Upper lobe of left lung (tissue), 6 donors: ENCODE measurements at places on chromosomes 4 and X. TPM values are rescaled to one million over a fixed set of nuclear protein-coding genes. Genes with fewer than 3 reads are reported as not detected.

- no peak for DNase-seq
Measured at GRCh38 chr4:38166082-38166481, 205.9 kb downstream of the PTTG2 start.

- DNase-seq = no peak
Measured at GRCh38 chrX:147322496-147322895, 508.0 kb upstream of the CXorf51A start.

XAGE2 gene
- total RNA-seq = 2.7 TPM

DNA sequence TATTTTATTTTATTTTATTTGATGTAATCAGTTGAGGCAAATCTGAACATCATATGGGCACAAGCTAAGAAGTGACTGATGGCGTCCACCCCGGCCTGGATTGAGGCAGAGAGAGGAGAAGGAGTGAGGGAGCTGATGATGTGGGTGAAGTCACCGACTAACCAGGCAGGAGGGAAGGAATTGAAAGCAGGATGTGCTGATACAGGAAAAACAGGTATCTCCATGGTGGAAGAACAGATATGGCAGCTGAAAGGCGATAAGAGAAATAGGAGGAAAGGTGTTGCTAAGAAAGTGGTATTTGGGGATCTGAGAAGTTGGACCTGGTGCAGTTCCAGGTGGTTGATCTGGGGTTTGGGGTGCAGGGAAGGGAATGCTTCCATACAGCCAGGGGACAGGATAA, 37.6 kb upstream of the GYPB start:
- DNase-seq = no peak

DNA sequence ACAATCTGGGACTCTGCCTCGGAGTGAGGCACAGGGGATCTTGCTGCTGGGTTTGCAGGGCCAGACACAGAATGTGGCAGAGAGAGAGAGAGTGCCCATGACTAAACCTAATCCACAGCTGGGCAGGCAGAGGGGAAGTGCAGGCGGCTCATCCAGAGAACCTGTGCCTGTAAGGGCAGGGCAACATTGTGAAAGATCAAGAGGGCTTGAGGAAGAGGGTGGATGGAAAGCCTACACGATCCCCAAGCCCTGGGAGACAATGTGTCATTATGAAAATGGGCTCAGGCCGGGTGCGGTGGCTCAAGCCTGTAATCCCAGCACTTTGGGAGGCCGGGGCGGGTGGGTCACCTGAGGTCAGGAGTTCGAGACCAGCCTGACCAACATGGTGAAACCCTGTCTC, 40.6 kb upstream of the TENM3 start:
- DNase-seq = no peak

DNA sequence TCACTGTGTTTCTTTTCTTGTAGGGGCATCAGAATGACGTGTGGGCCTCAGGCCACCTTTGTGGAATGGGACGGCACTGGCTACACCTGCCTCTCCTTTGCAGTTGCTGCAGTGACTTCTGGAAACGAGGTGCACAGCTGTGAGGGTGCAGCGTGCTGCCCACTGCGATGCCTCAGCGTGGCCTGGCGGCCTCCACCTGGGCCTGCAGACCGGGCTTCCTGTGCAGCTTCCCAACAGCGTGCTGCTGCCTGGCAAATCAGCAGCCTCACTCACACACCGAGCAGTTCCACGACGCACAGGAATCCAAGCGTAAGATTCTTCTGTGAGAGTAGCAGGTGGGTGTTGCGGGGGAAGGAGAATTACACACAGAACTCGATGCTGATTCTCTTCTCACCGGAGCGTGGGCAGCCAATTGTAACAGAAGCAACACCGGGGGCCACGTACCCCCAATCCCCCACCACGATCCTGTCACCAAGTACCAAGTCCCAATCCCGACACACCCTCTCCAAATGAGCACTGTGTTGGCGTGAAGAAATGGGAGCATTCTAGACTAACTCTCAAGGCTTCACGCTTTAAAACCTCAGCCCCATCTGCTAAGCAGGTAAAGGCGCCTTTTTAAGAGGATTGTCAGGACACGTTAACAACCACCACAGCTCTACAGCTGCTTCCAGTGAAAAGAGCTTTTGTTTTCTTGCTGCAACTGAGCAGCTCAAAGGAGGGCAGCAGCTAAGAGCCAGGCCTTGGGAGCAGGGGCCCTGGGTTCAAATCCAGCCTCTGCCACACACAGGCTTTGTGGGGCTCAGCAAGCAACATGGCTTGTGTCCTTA, 16.9 kb downstream of the WDR1 start:
- DNase-seq = no peak

DNA sequence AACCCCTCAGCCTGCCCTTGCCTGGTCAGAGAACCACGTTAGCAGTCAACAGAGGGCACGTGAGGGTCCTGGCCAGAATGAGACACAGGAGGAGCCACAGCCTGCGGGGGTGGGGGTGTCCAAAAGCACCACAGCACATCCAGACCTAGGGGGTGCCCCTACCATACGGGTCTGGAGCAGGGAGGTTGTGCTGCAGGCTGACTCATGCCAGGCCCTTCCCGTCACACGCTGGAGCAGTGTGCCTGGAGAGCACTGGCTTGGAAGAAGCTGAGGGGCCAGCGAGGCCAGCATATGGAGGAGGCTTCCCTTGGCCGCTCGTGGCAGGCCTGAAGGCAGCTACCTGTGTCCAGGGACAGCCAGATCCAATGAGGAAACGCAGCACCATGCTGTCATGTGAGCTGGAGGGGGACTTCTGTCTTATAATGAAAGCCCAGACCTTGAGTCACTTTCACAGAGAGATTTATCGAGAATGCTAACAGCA, 1.5 kb upstream of the IRAK1 start:
- DNase-seq = no peak

NXF2 gene
- total RNA-seq = not detected

FAM9B gene
- total RNA-seq = not detected

DNA sequence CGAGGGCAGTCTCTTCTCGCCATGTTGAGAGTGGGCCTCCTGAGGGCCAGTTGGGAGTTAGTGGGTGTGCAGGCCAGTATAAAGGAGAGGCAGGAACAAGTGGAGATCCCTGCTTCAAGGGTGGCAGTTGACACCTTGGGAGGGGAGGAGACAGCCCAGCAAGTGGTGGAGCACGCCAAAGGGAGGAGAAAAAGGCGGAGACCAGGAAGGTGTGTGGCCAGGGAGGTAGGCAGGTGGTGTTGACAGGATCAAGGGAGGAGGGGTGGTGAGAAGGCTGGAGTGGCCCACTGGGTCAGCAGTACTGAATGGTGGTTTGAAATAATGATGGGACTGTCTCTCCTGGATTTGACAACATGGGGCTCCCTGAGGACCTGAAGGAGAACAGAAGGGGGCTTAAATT, 32.6 kb downstream of the ZNF185 start:
- DNase-seq = no peak

HSFX2 gene
- not detected for total RNA-seq

DNA sequence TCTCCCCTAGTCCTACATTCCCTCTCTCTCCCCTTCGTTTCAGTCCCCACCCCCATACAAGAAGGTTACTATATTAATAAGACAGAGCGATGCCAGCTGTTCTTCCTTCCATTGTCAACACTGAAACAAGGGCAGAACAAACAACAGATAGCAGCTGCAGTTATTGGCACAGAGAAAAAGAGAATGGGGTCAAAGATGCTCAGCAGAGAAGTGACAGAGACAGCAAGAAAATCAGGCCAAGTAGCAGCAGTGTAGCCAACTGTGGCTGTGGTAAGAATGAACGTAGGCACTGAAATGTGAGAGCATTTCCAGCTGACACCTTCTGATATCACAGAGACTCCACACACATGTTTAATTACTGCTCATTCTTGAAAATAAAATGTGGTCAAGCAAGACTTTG, 641.8 kb downstream of the FSTL5 start:
- DNase-seq = no peak

GRCh38 chr4:101415962-101416361, 68.6 kb upstream of the PPP3CA start:
- DNase-seq = peak; percentile 52

DNA sequence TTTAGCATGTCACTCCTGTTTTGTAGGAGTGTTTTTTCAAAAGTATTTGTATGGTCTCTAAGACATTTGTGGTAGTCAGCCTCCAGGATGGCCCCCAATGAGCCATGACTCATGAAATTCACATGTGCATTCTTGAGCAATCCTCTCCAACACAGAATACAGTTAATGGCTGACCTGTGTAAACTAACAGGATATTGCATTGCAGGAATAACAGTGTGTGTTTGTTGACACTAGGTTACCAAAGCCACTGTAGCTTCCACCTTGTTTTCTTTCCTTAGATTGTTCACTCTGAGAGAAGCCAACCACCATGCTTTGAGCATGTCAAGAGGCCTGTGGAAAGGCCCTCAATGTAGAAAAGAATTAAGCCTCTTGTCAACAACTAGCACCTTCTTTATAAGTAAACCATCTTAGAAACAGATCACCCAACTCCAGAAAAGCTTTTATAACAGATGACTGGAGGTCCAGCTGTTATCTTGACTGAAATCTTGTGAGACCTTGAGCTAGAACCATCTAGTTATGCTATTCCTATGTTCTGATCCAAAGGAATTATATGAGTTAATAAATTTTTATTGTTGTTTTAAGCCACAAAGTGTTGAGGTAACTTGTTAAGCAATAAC, 28.5 kb downstream of the TBCK start:
- DNase-seq = no peak

- DNase-seq = no peak
Measured at GRCh38 chrX:129557844-129558480, 17.9 kb downstream of the OCRL start.

DNA sequence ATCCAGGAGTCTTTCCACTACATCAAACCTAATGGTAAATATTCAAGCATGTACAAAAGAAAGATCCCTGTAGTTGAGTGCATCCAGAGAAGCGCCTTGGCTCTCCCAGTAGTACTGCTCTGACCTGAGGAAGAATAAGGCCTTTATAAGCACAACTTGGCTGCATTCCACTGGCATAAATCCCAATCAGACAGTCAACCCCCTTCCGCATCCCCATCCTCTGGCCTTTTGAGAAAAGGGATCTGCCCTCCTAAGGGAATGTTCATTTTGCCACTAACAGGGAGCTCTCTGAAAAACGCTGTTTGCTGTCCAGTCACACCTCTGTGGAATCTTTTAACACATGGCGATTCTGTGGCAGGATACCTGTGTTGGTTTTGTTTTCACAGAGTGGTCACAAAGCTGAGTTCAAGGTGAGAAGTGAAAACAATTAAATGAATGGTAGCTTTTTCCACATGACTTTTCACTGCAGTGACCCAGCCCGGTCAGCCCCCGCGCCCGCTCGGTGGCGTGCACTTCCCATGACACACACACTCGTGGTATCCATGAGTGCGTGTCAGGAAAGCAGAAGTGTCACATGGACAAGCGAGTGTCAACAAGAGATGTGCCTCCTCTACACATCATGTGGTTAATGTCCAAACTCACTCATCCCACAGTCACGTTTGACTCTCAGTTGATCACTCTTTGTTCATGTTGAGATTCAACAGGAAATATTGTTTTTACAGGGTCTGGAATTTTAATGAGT, 112.2 kb upstream of the ENPP6 start:
- DNase-seq = peak; percentile 62

TREX2 gene
- 7.3 TPM for total RNA-seq

GRCh38 chrX:123392921-123393320, 208.8 kb downstream of the GRIA3 start:
- DNase-seq = no peak

GRCh38 chr4:40782876-40783275, 33.1 kb downstream of the NSUN7 start:
- no peak for DNase-seq

GCNA gene
- 1.1 TPM for total RNA-seq

DNA sequence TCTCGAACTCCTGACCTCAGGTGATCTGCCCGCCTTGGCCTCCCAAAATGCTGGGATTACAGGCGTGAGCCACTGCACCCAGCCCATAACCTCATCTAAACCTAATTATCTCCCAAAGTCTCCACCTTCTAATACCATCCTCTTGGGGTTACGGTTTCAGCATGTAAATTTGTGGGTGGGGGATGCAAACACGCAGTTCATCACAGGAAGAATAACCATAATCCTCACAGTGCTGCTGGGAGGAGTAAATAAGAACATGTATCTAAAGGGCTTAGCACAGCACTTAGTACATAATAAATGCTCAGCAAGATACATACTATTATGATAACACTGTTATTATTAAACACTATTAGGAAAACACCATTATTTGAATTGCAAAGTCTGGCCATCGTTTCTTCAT, 116.4 kb downstream of the CORIN start:
- DNase-seq = no peak

GRCh38 chr4:41748074-41748570, 403 bp downstream of the PHOX2B start:
- no peak for DNase-seq

SLC9A6 gene
- total RNA-seq = 16.9 TPM

DNA sequence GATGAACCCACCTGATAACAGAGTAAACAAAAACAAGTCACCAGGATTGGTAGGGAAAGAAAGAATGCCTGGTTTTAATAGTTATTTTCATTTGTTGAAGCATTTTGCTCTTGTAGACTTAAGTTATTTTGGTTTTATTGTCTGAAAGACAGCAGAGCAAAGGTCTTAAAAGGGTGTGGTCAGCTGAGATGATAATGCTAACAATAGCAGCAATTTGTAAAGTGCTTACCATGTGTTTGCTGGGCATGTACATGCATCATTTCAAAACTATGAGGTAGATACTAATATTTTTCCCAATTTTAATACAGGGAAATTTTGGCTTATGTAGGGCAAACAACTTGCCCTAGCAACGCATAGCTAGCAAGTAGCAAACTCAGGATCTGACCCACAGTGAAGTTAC, 46.8 kb upstream of the SLC10A4 start:
- DNase-seq = no peak

DNA sequence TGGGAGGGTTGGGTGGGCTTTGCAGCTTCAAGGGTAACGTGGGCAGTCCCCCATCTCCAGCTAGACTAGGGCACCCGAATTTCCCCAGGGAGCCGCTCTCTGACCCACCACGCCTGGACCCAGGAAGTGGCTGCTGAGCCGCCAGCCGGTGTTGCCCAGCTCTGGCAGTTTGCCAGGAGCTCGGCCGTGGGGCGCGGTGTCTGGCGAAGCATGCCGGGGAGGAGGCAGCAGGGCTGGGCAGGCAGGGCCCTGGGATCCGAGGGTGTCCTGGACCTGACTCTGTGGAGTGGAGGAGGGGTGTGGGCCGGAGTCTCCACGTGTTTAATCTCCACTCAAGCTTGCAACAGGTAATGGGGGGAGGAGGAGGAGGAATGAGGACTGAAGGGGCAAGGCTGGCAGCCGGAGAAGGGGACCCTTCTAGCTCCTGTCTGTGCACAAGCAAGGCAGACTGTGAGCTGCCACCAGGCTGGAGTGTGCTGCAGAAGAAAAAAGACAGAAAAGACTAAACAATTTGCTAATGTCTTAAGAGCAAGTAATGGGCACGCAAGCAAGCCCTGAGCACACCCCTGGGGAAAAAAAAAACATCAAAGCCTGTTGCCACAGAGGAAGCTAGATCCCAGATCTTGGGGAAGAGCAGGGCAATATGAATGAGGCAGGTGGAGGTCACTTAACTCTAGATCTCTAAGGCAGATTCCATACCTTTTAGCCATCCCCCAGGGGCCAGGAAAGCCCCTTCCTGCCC, 2.4 kb downstream of the LONRF3 start:
- peak; percentile 91 for DNase-seq

- DNase-seq = no peak
Measured at GRCh38 chr4:156838761-156839160, 132.8 kb downstream of the PDGFC start.
